Activated T-helper 2 cell treated with anti-CD3 and anti-CD28 coated beads, Interferon-gamma antibody, Interleukin-2, Interleukin-4, amounts not matched to agents 10 μg/mL and 5 μg/mL and 100 μg/mL, durations not matched to agents 14 hours and 24 hours and 36 hours (primary cell): ENCODE measurements at places on chromosomes 7 and 10. TPM values are rescaled to one million over a fixed set of nuclear protein-coding genes. Genes with fewer than 3 reads are reported as not detected.

GRCh38 chr7:104958371-104958865 lies 55.6 kb upstream of the KMT2E start:
- no peak for DNase-seq

- no peak for DNase-seq
Observed at GRCh38 chr7:143285470-143285778, 666 bp downstream of the TMEM139 start.

DNA sequence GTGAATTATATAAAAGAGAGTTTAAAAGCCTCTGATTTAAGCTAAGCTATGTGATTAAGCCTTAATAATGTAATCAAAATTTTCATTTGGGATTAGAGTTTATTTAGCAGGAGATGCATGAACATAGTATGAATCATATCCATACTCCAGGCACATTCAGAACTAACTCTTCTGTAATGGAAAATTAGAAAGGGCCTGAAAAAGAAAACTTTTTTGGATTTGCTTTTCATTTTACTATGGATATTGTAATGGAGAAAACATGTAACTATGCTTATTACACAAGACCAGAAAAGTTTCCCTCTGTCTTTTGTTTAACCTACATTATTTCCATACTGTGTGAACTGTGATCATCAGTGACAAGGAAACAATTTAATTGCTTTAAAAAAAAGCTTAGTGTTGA lies 22.0 kb downstream of the TES start:
- DNase-seq, result no peak

GRCh38 chr10:110399106-110399964 lies 94.6 kb upstream of the SMNDC1 start:
- DNase-seq, result no peak

DNA sequence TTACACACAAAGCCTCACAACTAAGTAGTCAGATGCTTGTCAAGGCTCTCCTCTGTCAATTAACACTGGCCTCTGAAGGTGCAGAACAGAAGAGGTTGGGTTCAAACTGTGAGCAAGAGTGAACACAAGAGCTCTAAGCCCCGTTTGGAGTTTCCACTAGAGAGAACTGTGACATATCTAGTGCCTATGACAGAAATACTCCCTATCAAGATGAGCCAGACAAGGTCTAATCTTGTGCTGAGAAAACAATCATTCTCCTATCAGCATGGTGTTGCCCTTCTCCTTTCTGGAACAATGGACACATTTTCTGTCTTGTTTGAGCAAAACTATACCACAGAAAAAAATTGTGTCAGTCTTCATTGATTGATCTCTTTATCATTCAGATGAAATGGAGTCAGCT lies 62.4 kb upstream of the CCDC71L start:
- no peak for DNase-seq

- DNase-seq, result no peak
Observed at GRCh38 chr10:30647089-30647488, 17.5 kb upstream of the LYZL2 start.

DNA sequence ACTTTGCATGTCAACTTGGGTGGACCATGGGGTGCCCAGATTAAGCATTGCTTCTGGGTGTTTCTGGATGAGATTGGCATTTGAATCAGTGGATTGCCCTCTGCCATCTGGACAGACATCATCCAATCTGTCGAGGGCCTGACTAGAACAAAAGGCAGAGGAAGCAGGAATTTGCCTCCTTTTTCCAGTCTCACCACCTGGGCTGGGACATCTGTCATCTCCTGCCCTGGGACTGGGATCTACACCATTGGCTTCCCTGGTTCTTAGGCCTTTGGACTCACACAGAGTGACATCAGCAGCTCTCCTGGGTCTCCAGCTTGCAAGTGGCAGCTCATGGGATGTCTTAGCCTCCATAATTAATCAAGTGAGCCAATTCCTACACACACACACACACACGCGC lies 10.3 kb downstream of the SLC13A4 start:
- DNase-seq, result no peak

GRCh38 chr7:22576612-22577469 lies 76.9 kb upstream of the STEAP1B start:
- DNase-seq, result no peak

GRCh38 chr10:99937630-99938029 lies 72.1 kb downstream of the DNMBP start:
- DNase-seq, result no peak

- DNase-seq, result no peak
Observed at GRCh38 chr10:11330383-11331045, 280.9 kb downstream of the USP6NL start.

- no peak for DNase-seq
Observed at GRCh38 chr10:63200431-63200830, 67.3 kb downstream of the NRBF2 start.

GRCh38 chr10:95785942-95786669 lies 30.1 kb downstream of the ENTPD1 start:
- DNase-seq, result no peak

DNA sequence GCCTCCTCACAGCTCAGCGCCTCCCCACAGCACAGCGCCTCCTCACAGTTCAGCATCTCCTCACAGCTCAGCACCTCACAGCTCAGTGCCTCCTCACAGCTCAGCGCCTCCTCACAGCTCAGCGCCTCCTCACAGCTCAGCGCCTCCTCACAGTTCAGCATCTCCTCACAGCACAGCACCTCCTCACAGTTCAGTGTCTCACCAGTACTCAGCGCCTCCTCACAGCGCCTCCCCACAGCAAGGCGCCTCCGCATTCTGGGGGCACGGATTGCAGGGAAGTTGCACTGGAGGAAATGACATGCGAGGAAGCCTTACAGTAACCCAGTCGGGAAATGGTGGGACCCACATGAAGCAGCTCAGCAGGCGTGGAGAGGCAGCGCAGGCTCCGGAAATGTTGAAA lies 271.6 kb downstream of the WDR37 start:
- no peak for DNase-seq

GRCh38 chr7:52670608-52671225 lies 364.7 kb upstream of the POM121L12 start:
- DNase-seq, result no peak

- DNase-seq, result no peak
Observed at GRCh38 chr10:4120096-4120853, 335.3 kb upstream of the KLF6 start.

GRCh38 chr7:55140221-55140940 lies 121.6 kb downstream of the EGFR start:
- no peak for DNase-seq

DNA sequence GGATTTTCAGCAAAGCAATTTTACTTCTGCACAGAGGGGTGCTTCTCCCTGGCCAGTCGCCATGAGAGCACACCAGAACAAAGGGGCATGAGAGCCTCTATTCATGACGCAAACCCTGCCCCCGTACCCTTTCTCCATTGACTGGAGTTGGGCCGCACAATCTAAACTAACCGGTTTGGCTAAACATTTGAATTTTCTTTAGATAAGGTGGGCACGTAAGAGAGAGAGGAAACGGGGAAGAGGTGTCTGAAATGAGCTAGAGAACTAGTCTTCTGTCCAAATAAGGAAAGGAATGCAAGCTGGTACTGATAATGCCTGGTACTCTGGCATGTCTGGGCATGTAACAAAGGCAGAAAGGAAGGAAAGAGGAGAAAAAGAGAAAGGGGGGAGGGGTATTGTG lies 13.2 kb upstream of the SCIN start:
- no peak for DNase-seq

- no peak for DNase-seq
Observed at GRCh38 chr10:31064348-31064747, 32.7 kb upstream of the ZNF438 start.

GRCh38 chr10:114258274-114258840 lies 19.3 kb downstream of the VWA2 start:
- DNase-seq, result no peak

DNA sequence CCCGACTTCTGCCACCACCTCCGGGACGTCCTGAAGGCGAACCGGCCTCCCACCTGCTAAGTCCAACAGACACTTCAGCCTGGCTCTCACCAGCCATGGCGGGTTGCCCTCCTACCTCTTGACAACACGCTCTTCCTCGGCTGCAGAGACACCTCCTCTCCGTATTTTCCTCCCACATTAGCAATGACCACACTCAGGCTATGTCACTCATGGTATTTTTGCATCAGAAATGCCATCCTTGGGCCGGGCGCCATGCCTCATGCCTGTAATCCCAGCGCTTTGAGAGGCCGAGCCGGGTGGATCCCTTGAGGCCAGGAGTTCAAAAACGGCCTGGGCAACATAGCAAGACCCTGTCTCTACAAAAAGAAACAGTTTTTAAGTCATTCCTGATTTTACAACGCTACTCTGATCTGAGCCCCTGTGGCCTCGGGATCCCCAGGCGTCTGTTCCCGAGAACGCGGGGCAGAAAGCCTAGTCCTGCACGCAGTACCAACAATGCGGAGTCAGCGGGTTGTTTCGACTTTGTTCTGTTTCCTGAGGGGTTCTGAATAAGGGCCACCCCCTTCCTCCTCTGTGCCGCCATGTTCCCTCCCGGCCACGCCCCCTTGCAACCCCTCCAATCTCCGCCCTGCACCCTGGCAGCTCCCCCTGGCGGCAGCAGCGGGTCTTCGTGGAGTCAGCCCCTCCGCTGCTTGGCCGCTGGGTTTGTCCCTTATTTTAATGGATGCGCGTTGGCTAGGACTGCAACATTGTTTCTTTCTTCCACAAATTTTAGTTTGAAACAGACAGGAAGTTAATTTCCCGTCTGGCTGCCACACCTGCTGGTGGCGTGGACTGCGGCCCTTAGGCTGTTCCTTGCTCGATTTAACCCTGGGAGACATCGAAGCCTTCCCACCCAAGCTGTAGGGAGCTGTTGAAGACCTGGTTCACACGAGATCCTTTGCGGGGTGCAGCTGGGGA lies 9.7 kb upstream of the ZFAND2A start:
- DNase-seq, result peak; percentile 86

DNA sequence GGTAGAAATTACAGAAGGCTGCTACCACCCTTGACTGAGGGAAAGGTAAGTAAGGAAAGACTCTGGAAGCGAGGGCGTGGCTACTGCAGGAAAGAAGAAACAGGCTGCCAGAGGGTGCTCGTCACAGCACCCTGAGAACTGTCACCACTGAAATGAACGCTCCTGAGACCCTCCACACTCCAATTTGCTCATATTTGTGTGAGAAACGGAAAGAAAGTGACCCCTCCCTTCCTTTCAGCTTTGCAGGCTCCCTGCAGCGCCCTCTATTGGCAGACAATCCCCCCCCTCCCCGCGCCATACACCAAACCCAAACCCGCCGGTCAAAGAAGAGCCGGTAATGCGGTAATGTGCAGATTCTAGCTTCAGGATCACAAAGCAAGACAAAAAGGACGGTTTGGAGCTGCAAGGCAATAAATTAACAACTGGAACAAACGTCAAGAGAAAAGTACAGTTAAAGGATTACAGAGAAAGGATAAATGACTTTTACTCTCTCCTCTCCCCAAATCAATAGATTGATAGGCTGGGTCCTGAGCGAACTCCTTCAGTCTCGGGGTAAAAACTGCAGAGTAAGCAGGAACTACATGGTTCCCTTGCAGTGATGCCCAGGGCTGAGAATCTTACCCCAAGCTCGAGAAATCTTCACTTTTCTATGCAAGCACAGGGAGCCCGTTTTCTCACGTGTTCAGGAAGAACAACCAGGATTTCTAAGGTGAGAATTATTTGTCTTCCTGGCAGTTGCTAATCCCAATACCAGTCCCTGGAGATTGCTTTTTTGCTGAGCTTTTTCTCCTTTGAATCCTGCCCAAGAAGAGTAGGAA lies 47.6 kb downstream of the STEAP1B start:
- DNase-seq, result peak; percentile 33

- DNase-seq, result no peak
Observed at GRCh38 chr10:13526948-13527863, 1.6 kb downstream of the BEND7 start.

- DNase-seq, result no peak
Observed at GRCh38 chr7:152851326-152851725, 91.8 kb downstream of the ACTR3B start.

GRCh38 chr7:38052786-38053185 lies 125.3 kb upstream of the STARD3NL start:
- DNase-seq, result no peak

DNA sequence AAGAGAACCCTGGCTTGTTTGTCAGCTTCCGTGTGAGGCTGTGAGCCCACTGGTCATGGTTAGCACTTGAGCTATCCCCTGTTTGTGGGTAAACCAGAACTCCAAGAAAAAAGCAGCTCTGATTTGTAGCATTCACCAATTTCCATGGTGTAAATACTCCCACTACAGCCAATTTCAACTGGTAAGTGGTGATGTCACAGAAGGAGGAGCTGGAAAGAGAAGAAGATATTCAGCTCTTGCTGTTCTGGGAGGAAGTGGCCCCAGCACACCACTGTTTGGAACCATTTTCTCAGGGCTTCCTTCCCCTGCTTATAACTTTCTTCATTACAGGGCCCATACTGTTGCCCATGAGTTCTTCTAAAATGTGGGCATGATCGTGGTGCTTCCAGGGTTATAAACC lies 500.1 kb upstream of the ZMIZ1 start:
- no peak for DNase-seq

DNA sequence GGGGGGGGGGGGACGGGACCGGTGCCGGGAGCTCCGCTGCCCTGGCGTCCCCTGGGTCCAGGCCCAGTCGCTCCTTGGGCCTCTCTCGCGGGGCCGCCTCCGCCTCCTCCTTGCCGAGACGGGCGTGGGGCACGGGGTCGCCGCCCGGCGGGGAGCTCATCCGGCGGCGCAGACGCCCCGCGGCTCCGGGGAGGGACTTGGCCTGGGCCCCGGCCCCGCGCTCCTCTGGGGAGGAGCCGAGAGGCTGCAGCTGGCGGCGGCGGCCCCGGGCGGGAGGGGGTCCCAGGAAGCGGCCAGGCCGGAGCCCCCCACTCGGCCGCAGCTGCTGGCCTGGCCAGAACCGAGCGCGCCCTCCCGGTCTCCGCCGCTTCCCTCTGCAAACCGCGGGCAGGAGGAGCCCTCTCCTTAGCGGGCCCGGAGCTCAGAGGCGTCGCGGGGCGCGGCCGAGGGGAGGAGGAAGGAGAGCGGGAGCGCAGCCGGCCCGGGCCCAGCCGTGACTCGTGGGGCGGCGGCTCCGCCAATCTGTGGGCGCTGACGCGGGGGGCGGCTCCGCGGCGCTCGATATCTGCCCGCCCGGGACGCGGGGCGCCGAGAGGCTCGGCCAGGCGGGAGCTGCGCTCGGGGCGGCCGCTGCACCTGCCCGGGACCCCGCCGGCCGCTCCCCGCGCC lies at the start of gene FAM20C:
Gene FAM20C (plus strand): TSS at position 591 of the 669 bp plus-strand sequence. CDS start 629 bp downstream, outside the sequence.
- peak; percentile 18 for DNase-seq

- no peak for DNase-seq
Observed at GRCh38 chr10:3139216-3139910, 33.2 kb downstream of the PITRM1 start.

- DNase-seq, result no peak
Observed at GRCh38 chr10:246431-246830, 111.2 kb downstream of the ZMYND11 start.

The FAM237B gene
- total RNA-seq, result not detected in 2 replicates

The NRG3 gene
- not detected in 2 replicates for total RNA-seq

The NACAD gene
- total RNA-seq, result 0.30 and 0.52 TPM in 2 replicates

The LRIT1 gene
- not detected in 2 replicates for total RNA-seq

The CAMK2B gene
- 1.9 and 2.1 TPM in 2 replicates for total RNA-seq

The ACTL6B gene
- total RNA-seq, result not detected in 2 replicates

The SPDYE2 gene
- not detected in 2 replicates for total RNA-seq

The TRPV5 gene
- not detected in 2 replicates for total RNA-seq

The CLRN3 gene
- total RNA-seq, result not detected in 2 replicates

The PROSER2 gene
- 0.37 and 0.39 TPM in 2 replicates for total RNA-seq

The SLC29A3 gene
- total RNA-seq, result 7.2 and 7.3 TPM in 2 replicates

The SCIN gene
- total RNA-seq, result not detected in 2 replicates

The FGL2 gene
- total RNA-seq, result 1.1 and 1.2 TPM in 2 replicates
